ENCODE measurements at places on chromosomes 2 and 18. TPM values are rescaled to one million over a fixed set of nuclear protein-coding genes. Genes with fewer than 3 reads are reported as not detected.

The RHBDD1 gene
- total RNA-seq: 29.1 TPM

GRCh38 chr2:132726155-132726554 lies 56.1 kb upstream of the LYPD1 start:
- no peak for DNase-seq

DNA sequence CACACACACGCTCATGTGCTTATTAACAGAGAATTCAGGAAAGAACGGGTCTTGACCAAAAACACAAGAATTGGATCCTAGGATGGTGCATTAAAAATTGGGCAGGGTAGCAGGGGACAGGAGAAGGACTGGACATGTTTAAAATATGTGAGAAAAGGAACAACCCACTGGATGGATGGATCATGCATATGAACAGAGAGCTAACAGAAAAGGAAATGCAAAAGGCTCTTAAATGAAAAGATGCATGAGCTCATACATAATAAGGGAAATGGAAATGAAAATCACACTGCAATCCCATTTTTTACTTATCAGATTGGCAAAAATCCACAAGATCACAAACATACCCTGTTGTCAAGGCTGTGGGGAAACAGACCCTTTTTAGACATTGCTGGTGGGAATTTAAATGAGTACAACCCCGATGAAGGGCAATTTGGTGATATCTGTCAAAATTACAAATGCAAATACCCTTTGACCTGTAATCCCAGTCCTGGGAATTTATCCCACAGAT lies 440.6 kb upstream of the SLC14A2 start:
- no peak for DNase-seq

DNA sequence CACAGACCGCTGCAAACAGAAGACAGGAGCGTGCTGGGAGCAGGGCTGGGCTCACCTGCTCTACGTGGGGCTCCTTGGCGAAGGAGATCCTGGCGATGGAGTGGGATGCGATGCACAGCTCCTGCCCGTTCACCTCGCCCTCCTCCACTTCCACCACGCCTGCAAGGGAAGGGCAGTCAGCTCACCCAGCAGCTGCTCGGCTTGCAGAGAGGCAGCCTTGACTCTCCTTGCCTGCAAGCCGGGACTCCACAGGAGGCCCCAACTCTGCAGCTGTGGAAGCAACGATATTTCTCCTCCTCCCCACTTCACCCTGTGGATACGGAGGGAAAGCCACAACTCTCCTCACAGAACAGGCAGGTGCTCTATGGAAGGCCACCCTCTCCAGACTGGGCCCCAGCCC lies 35.1 kb downstream of the THAP4 start:
- DNase-seq: no peak

The UGT1A5 gene
- not detected for total RNA-seq

DNA sequence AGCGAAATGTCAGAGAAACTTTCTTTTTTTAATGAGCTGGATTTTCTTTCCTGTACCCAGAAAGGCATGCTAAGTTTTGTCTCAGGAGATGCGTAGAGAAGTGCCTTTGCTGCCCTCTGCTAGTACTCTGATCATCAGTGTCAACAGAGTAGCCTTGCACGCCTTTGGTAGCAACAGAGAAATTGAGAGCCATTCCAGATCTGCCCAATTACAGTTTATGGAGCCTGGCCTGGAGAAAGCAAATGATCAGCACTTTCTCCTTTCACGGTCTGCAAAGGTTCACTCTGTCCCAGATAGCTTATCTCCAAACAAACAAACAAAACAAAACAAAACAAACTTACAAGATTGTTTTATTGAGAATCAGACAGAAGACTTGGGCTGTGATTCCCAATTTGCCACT lies 792.8 kb upstream of the PIK3C3 start:
- DNase-seq: no peak

The GAD1 gene
- 1.0 TPM for total RNA-seq

The ACVR1C gene
- total RNA-seq: 1.0 TPM

The COL3A1 gene
- not detected for total RNA-seq
